Activated T-cell treated with anti-CD3 and anti-CD28 coated beads for 4 hours (primary cell): ENCODE measurements at places on chromosomes 2 and 18.

DNA sequence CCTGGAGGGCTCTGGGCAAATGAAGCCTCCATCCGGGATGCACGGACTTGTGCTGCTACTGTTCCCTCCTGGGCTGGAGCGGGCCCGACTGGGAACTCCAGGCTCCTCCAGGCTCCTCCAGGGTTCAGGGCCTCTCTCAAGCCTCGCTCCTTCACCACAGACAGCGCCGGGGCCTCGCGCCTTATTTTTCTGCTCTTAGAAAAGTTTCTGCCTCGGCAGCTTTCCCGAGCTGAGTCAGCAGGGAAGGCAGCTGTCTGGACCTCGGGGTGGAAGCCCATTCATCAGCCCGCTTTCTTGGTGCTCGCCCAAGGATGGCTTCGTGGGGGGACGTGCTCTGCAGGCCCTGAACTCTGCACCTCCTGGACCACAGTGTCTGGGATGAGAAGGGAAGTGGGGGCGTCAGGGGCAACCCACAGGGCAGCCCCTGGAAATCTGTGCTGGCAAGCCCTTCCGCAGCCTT is 12.9 kb upstream of the TEX51 start:
- no peak for DNase-seq

- DNase-seq = no peak
These were observed 2.3 kb upstream of the PLEKHH2 start for GRCh38 chr2:43634604-43635306.

- no peak for DNase-seq
These were observed 2.4 kb downstream of the POU3F3 start for GRCh38 chr2:104856086-104856972.

- no peak for DNase-seq
These were observed 300.7 kb upstream of the UBE2E3 start for GRCh38 chr2:180679693-180680092.

GRCh38 chr2:226583715-226584114 is 215.9 kb downstream of the IRS1 start:
- DNase-seq = no peak

DNA sequence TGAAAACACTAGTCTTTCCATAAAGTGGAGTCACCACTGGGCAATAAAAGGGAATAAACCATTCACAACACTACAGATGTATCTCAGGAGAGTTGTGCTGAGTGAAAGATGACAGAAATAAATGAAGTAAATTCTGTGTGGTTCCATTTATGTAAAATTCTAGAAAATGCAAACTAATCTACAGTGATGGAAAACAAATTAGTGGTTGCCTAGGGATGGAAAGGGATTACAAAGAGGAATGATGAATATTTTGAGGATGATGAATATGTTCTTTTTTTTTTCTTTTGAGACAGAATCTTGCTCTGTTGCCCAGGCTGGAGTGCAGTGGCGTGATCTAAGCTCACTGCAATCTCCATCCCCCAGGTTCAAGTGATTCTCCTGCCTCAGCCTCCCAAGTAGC is 123.0 kb downstream of the MAPK4 start:
- no peak for DNase-seq
